ENCODE measurements at places on chromosomes 3 and 15.
A peak's percentile ranks its signal among the peaks of the same experiment; 100 is the strongest.

DNA sequence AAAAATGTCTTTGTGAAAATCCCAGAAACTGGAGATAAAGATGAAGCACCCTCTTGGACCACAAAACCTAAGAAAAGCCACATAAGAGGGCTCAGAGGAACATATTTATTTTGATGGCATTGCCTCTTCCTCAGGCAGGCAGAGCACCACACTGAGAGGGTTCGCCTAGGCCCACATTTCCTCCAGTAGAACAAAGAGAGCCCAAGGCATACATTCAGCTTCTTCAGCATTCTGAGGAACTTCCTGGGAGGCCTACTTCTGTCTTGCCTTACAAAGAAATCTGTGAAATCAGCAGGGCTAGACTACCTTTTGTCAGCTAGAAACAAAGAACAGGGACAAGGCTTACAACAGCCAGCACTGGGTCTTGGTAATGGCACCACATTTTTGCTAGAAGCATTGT, 1325.3 kb downstream of the SI start:
- DNase-seq: no peak

GRCh38 chr3:197950677-197951061, 679 bp downstream of the RPL35A start:
- DNase-seq: no peak

- DNase-seq: no peak
Measured at GRCh38 chr3:14598143-14598569, 53.4 kb upstream of the CCDC174 start.

GRCh38 chr15:68295014-68295805, 17.7 kb downstream of the FEM1B start:
- DNase-seq: no peak

DNA sequence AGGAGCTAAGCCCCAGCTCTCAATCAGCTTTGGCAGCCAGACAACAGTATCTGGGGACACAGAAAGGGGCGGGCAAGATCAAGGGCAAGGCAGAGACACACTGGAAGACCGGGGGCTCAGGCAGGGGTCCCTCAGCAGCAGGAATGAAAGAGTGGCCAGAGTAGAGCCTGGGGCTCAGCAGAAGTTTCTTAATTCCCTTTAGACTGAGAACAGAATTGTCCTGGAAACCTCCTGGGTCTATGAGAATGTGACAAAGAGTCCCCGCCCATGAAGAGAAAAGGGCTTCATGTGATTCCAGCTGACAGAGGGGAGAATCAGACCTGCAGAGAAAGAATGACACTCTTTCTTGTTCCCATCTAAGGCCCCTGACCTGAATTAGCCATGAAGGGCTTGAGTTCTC, 95.2 kb upstream of the CTNNB1 start:
- DNase-seq: no peak

GRCh38 chr3:4751502-4752101, 227.6 kb upstream of the BHLHE40 start:
- no peak for DNase-seq

DNA sequence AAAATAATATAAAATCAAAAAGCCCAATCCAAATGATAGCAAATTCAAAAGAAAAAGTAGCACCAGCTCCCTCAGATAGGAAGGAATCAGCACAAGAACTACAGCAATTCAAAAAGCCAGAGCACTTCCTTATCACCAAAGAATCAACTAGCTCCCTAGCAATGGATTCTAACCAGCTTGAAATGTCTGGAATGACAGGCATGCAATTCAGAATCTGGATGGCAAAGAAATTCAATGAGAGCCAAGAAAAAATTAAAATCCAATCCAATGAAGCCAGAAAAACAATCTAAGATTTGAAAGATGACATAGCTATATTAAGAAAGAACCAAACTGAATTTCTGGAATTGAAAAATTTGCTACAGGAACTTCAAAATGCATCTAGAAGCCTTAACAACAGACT, 1334.4 kb upstream of the ALCAM start:
- no peak for DNase-seq

DNA sequence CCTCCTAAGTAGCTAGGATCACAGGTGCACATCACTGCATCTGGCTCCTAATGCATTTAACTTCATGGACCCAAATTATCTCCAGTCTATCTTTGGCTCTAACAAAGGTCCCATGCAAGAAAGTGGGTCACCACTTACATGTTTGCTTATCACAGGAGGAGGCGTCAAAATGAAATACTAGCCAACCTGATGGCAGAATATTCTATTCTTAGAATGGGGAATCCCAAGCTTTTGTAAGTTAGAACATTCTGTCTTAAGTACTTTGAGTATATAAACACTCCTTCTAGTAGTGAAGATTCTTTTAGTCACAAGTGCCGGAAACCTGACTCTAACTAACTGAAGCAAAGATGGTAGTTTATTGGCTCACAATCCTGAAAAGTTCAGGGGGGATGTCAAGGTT, 72.0 kb upstream of the ADAMTS9 start:
- DNase-seq: no peak

- no peak for DNase-seq
Measured at GRCh38 chr3:100402256-100402655, 917 bp downstream of the LNP1 start.

- no peak for DNase-seq
Measured at GRCh38 chr15:61051569-61052031, 177.5 kb downstream of the RORA start.

- DNase-seq: no peak
Measured at GRCh38 chr3:113124256-113124830, 87.0 kb upstream of the BOC start.

- DNase-seq: no peak
Measured at GRCh38 chr15:66483131-66483566, 14.4 kb downstream of the SNAPC5 start.

DNA sequence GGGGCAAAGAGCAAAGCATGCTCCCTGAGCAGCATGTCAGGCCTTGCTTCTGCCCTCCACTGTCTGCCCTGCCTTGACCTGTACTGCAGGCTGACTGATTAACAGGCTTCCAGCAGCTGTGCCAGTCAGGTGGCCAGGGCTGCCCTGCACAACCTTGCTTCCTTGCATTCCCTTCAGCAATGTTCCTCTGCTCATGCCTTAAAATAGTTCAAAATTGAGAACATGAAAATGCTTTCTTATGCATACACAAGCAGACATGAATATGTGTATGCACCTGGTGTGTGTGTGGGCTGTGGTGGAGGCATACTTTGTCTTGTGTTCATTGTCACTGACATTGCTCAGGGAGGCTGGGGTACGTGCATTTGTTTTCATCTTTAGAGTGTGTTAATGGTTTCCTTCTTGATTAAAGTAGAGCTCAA, 1.2 kb upstream of the SLC22A13 start:
- DNase-seq: no peak

DNA sequence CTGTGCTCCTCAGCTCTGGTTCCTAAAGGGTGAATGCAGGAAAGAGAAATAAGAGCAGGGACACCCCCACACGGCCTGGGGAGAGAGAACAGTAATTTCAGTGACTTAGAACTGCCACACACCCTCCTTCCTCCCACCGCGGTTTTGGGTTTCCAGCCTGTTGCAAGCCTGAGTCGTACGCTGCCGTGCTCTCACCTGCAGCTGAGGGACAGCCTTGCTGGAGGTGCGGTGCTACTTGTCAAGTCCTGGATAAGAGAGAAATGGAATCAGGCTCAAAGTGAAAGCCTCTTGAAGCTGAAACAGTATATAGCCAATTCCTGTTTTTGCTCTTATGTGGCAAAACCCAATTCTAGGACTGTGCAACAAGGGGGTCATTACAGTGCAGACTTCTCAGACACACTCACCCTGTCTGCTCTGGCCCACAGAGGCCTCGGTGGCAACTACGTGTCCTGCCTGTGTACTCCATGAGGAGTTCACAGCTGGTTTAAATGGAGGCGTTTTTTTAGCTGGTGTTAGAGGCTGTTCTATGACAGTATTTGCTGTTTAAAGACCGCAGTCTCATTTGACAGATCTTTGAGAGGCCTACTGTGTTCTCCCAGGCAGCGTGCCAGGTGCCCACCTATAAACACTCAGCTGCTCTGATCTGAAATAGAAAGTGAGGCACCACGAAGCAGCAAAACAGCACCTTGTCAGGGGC, 42.9 kb downstream of the TBC1D2B start:
- DNase-seq: peak; percentile 69

All from stimulated activated CD8-positive, alpha-beta memory T cell treated with anti-CD3 and anti-CD28 coated beads, Interleukin-4, amount 100 ng/mL, for 4 hours (primary cell).